Activated CD4-positive, alpha-beta T cell treated with anti-CD3 and anti-CD28 coated beads for 36 hours (primary cell): ENCODE measurements at places on chromosomes 6 and 20. TPM values are rescaled to one million over a fixed set of nuclear protein-coding genes. Genes with fewer than 3 reads are reported as not detected.

DNA sequence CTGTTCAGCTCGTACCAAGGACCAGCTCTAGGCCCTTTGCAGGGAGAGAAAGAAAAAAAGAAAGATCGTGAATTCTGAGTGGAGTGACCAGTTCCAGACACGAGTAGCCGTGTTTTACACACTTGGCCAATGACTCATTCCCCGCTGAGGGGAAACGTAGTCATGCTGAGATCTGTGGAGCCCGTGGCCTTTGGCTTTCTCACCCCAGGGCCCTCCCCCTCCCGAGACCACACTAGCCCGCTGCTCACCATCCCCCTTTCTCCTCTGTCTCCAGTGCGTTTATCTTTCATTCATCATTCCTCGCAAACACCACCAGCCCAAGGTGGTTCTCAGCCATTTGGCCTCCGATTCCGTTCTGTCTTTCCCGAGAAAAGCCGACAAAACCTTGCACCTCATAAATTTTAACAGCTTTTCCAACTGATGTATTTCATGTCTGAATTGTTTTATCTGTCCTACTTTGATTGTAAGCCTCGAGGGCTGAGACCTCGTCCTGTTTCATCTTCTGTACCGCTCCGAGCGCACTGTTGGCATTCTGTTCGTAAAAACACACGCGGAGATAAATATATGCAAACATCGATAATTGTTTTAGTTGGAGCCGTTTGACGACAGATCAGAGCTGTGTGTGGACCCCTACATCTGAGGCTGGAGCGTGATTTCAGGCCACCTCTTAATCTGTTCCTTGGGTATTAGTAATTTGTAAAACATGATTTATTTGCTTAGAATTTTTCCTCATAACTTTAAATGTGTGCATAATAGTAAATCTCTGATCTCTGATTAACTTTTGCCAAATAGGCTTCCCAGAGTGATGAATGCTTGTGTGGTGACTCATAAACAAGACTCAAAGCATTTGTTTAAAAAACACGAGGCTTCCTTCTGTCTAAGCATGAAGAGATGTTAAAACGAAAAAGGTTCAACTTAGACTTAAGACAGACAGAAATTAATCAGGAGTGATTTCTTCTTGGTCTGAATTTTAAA is 336.6 kb downstream of the CDH4 start:
- DNase-seq, result no peak
- no peak overlapping the region for H3K27ac ChIP-seq
- no peaks in the 10 kb centered on the region for H3K4me1 ChIP-seq
- H3K4me3 ChIP-seq, result no peak overlapping the region
- H3K27me3 ChIP-seq, result no peaks in the 10 kb centered on the region

Gene B4GALT5
- 18.6 TPM for total RNA-seq

GRCh38 chr6:138008791-138009190 is 98.4 kb downstream of the PERP start:
- H3K4me3 ChIP-seq, result no peak overlapping the region
- DNase-seq, result no peak
- no peak overlapping the region for H3K27ac ChIP-seq
- H3K4me1 ChIP-seq, result peaks cover 13% of the 10 kb centered on the region
- H3K27me3 ChIP-seq, result no peaks in the 10 kb centered on the region

DNA sequence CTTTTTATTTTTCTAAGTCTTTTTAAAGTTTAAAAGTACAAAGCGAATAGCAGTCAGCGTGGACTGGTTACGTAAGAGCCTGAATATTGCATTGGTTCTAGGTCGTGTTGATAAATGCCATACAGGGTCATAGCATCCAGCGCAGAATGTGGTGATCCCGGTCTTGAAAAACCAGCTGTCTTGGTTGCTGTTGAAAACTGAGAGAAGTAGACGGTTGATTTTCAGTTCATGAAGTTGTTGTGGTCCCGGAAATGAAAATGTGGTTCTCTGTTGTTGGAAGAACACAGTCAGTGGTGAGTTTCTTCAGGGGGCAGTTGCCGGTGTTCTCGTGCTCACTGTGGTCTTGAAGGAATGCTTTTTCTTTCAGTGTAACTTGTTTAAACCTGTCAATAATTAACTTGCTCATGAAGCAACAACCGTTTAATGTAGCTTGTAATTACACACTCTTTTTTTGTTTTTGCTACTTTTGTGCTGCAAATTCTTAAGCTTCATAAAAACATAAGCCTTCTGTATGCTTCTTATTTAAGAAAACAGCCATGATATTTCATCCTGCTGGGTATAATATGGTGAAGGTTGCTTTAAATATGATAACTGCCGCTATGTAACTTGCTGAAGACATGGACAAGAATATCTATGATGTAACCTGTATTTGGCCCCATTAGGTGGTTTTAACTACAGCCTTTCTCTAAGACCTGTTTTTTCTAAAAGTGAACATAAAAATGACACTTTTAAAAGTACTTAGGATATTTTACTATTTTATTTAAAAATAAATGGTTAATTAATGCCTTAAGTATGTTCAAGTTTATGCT is 64.8 kb upstream of the KIF25 start:
- H3K27me3 ChIP-seq, result peaks cover 5% of the 10 kb centered on the region
- H3K36me3 ChIP-seq, result no peaks in the 10 kb centered on the region
- H3K4me3 ChIP-seq, result no peak overlapping the region
- no peak for DNase-seq

DNA sequence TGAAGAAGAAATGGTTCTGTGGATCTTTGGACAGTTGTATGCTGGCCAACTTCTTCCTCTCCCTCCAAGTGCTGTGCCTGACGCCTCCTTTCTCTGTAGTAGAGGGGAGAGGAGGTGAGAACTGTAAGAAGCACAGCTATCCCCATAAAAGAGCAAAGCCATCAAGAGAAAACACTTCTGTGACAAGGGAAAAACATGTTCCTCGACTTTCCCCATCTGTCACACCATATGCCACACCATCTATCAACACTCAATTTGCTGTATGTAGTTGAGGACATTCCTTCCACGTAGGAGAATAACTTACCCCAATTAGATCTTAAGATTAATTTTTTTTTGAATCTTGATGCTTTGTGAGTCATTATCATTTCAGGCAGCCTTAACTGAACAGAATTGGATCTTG is 156.2 kb upstream of the PLCB4 start:
- no peak overlapping the region for H3K27ac ChIP-seq
- DNase-seq, result no peak
- H3K4me3 ChIP-seq, result no peak overlapping the region
- H3K27me3 ChIP-seq, result no peaks in the 10 kb centered on the region
- H3K4me1 ChIP-seq, result no peaks in the 10 kb centered on the region

GRCh38 chr6:41443616-41444525 is 102.3 kb upstream of the FOXP4 start:
- H3K36me3 ChIP-seq, result no peaks in the 10 kb centered on the region
- H3K4me3 ChIP-seq, result no peak overlapping the region
- H3K4me1 ChIP-seq, result peaks cover 30% of the 10 kb centered on the region

DNA sequence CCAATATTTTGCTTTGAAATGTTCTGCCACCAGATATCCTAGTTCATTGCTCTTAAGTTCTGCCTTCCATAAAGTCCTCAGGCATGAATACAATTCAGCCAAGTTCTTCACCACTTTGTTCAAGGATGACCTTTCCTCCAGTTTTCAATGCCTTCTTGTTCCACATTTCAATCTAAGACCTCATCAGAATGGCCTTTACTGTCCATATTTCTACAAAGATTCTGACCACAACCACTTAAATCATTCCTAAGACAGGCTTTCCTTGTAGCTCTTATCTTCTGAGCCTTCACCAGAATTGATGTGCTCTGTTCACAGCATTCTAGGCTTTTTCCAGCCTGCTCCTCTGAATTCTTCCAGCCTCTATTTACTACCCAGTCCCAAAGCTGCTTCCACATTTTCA is 319.0 kb downstream of the HACE1 start:
- no peak overlapping the region for H3K27ac ChIP-seq
- H3K4me1 ChIP-seq, result no peaks in the 10 kb centered on the region
- H3K36me3 ChIP-seq, result no peaks in the 10 kb centered on the region
- peaks cover 13% of the 10 kb centered on the region for H3K27me3 ChIP-seq
- no peak overlapping the region for H3K4me3 ChIP-seq

DNA sequence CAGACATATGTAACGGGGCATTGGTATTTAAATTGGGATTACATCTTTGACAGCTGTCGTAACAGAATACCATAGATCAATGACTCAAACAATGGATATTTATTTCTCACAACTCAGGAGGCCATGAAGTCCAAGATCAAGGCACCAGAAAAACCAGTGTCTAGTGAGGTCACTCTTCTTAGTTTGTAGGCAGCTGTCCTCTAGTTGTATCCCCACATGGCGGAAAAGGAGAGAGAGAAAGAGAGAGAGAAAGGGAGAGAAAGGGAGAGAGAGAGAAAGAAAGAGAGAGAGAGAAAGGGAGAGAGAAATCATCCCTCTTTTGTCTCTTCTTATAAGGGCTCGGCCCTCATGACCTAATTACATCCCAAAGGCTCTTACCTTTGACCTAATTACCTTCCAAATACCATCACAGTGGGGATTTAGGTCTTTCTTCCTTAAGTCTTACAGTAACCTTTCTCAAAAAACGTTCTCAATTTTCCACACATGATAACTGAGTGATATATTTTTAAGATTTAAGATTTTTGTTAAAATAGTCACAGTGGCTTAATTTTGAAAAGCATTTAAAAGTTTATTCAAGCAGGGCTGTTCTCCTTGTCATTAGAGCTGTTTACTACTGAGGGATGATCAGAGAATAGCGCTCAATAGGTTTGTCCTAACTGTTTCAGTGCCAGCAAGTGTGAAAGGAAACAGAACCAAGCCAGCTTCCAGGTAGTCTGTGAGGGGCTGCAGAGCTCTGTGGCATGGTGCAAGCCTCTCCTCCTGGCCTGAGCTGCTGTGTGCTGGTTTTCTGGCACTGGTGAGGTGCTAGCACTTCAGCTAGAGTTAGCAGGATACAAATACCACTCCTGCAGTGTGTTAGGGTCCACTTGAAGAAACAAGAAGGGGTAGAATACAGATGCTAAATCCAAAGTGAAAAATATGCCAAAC is 79.0 kb downstream of the IMPG1 start:
- H3K27me3 ChIP-seq, result no peaks in the 10 kb centered on the region
- no peak overlapping the region for H3K27ac ChIP-seq
- no peak overlapping the region for H3K4me3 ChIP-seq
- no peaks in the 10 kb centered on the region for H3K36me3 ChIP-seq

Gene PET117
- 12.0 TPM for total RNA-seq

- no peaks in the 10 kb centered on the region for H3K36me3 ChIP-seq
- peak; percentile 71 for DNase-seq
- H3K4me3 ChIP-seq, result peak overlapping the region; percentile 4
- H3K4me1 ChIP-seq, result peaks cover 21% of the 10 kb centered on the region
- H3K27me3 ChIP-seq, result no peaks in the 10 kb centered on the region
These were observed 85.4 kb upstream of the PRSS16 start for GRCh38 chr6:27161946-27162603.

- peaks cover 8% of the 10 kb centered on the region for H3K27me3 ChIP-seq
- peak; percentile 73 for DNase-seq
- H3K36me3 ChIP-seq, result peaks cover 54% of the 10 kb centered on the region
- H3K4me3 ChIP-seq, result peak overlapping the region; percentile 41
- peak overlapping the region; percentile 78 for H3K27ac ChIP-seq
- H3K4me1 ChIP-seq, result peaks cover 75% of the 10 kb centered on the region
These were observed 10.8 kb downstream of the GSTA4 start for GRCh38 chr6:52984247-52984646.

Gene BLTP3A
- 17.0 TPM for total RNA-seq

- DNase-seq, result no peak
- no peak overlapping the region for H3K4me3 ChIP-seq
- peaks cover 4% of the 10 kb centered on the region for H3K36me3 ChIP-seq
- no peaks in the 10 kb centered on the region for H3K4me1 ChIP-seq
- H3K27me3 ChIP-seq, result no peaks in the 10 kb centered on the region
- H3K27ac ChIP-seq, result no peak overlapping the region
These were observed 698.2 kb downstream of the COL12A1 start for GRCh38 chr6:74507649-74508048.

GRCh38 chr6:12950976-12951375 is 234.4 kb downstream of the PHACTR1 start:
- H3K4me1 ChIP-seq, result no peaks in the 10 kb centered on the region
- H3K36me3 ChIP-seq, result no peaks in the 10 kb centered on the region
- no peak overlapping the region for H3K27ac ChIP-seq
- DNase-seq, result no peak
- H3K27me3 ChIP-seq, result peaks cover 14% of the 10 kb centered on the region

DNA sequence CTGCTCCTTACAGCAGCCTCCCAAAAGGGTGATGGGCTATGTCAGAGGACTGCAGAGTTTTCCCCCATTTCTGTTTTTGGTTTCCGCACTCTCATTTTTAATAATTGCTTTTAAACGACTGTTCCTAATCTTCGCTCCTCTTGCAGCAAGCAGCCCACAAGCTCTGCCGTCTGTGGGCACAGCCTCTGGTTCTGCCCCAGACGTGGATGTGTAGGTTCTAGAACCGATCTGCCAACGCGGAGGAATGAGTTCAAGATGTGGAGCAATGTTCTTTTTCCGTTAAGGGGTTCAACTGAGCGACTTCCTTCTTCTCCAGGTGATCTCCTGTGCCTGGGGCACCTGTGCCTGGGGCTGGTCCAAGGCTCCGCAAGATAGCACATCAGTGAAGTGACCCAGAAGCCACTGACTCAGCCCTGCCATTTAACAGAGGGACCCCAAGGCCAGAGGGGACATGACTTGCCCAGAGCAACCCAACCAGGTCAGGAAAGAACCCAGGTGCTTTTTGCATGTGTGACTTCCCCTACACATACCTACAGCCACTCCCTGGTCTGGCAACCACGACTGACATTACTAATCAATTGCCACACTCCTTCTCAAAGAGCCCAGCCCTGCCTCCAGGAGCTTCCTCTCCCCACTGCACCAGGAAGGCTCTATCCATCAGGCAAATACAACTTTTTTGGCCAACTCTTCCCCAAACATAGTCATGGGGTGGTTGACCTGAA is 22.7 kb downstream of the PMEPA1 start:
- H3K27me3 ChIP-seq, result no peaks in the 10 kb centered on the region
- H3K36me3 ChIP-seq, result no peaks in the 10 kb centered on the region
- H3K27ac ChIP-seq, result no peak overlapping the region
- no peak for DNase-seq
- no peaks in the 10 kb centered on the region for H3K4me1 ChIP-seq

Gene DCDC2
- not detected for total RNA-seq

Gene SNX5
- total RNA-seq, result 227 TPM

Gene NRSN1
- total RNA-seq, result not detected

Gene RTEL1
- 44.7 TPM for total RNA-seq

DNA sequence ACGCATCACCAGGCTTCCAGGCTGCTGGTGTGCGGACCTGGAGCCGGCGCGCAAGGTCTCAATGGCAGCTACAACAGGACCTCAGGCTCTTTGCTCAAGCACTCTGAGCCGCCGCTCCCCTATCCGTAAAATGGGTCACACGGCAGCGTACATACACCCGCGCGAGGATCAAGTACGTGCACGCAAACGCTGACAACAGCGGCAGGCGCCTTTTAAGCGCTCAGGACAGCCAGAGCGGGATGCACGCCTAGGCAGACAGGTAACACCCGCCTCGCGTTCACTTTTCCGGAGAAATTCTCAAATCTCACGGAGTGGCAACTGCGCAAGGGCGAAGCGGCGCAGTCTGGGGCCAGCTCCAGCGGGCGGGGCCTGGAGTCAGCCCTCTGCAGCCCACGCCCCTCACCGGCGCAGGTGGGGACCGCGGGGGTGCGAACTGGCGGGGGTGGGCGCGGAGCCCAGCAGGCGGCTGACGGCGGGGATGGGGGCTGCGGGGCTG is 535 bp downstream of the EXOC2 start:
- DNase-seq, result peak; percentile 87
- H3K27me3 ChIP-seq, result no peaks in the 10 kb centered on the region
- H3K36me3 ChIP-seq, result peaks cover 7% of the 10 kb centered on the region
- H3K4me1 ChIP-seq, result peaks cover 26% of the 10 kb centered on the region
- peak overlapping the region; percentile 91 for H3K4me3 ChIP-seq

- H3K4me3 ChIP-seq, result no peak overlapping the region
- no peaks in the 10 kb centered on the region for H3K4me1 ChIP-seq
- H3K27me3 ChIP-seq, result no peaks in the 10 kb centered on the region
- H3K27ac ChIP-seq, result no peak overlapping the region
- DNase-seq, result no peak
These were observed 182.7 kb upstream of the SALL4 start for GRCh38 chr20:51985013-51985415.
